ENCODE measurements at places on chromosomes 7 and 10.

- no peak for DNase-seq
Measured at GRCh38 chr10:91798649-91799611, 704 bp downstream of the TNKS2 start.

DNA sequence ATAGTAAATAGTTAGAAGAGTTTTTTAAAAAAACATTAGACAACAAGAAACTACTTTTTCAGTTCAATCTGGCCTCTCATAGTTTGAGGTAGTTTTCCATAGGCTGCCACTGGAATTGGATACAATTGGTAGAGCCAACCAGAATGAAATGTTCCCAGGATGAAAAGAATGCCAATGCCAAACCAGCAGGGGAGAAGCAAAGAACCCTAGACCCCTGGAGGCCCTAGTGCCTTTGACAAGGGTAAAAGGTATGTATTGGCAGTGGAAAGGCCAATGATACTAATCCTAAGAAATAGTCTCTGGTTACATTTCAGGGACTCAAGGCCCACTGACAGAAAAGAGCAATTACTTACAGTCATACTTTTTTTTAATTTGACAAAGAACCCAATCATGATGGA lies 77.4 kb upstream of the SEM1 start:
- no peak for DNase-seq

GRCh38 chr7:50307368-50308032 lies 3.0 kb downstream of the IKZF1 start:
- DNase-seq = peak; percentile 71

DNA sequence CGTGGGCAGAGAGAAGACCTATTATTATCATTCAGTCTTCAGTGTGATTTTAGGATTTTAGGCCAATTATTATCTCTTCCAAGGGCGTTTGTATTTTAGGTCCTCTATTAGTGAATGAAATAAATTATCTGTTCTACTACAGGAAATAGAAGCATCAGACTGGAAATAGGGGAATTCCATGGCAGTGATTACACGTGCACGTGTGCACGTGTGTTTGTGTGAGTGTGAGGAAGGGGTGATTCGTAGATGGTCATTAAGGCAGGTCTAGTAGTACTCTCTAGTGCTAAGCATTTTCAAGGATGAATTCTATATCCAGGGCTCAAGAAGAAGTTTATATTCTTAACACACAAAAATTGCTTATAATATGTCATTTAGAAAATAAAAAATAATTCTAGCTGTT lies 623.2 kb downstream of the GATA3 start:
- DNase-seq = no peak

DNA sequence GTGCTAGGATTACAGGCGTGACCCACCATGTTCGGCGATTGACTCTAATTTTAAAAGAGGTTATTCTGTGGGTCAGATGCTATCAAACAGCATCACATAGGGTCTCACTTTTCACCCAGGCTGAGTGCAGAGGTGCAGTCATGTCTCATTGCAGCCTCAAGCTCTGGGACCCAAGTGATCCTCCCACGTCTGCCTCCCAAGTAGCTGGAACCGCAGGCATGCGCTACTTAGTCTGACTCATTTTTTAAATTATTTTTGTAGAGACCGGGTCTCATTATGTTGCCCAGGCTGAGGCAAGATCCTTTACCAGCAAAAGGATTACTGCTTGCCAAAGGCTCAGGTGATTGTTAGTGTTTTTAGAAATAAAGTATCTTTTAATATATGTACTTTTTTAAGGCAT lies 42.9 kb upstream of the STOX1 start:
- no peak for DNase-seq

DNA sequence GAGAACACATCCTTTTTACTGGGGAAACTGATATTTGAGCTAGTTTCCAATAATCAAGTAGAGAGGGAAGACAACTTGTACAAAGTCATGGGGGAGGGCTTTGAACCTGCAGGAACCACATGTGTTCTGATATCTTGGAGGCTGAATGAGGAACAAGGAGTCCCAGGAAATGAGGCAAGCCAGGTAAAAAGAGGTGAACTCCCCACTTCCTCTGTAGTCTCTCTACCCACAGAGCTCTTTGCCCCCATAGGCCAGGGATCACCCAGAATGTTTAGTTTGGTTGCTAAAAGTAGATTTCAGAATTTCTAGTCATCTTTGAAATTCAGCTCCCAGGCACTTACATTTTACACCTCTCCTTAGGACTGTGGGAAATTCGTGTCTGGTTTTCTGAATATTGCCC lies 276.4 kb downstream of the SFMBT2 start:
- no peak for DNase-seq

Data from HL-60 (cell line).